Right forelimb (tissue), 1 donor: ENCODE measurements at places on chromosomes 11 and 22.
A peak's percentile ranks its signal among the peaks of the same experiment; 100 is the strongest.

- DNase-seq, result no peak
These were observed 139.3 kb downstream of the CADM1 start for GRCh38 chr11:115364896-115365295.

DNA sequence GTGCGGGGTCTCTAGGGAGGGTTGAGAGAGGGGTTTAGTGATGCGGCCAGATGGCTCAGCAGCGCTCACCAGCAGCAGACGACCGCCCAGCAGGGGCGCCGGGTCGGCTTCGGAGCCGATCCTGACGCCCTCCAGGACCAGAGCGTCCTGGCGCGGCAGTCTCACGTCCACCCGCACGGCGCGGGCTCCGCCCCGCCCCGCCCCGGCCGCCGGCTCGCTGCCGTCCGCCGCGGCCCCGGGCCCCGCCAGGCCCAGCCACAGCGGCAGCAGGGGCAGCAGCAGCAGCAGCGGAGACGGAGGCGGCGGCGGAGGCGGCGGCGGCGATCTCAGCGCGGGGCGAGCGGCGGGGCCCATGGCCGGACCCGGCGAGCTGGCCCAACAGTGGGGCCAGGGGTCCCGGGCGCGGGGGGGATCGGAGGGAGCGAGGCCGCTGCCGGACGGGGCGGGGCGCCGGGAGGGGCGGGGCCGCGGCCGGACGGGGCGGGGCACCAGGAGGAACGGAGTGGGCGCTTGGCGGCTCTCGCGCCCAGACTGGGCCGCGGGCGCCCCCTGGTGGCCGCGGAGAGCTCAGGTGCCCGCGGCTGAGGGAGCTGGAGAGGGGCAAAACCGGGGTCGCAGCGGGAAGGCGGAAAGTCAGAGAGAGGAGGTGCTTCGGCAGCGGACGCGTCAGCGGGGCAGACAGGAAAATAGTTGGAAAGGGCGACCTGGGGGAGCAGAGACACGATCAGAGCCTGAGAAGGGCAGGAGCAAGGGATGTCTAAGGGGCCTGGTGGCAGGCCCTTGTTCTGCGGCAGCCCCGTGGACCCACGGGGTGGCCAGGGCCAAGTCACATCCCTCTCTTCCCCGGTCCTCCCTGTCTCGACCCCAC, at the start of gene RNF215:
RNF215 (minus strand) TSS at position 452 of the 868 bp plus-strand sequence; CDS start at position 354, 98 bp downstream.
- peak; percentile 92 for DNase-seq

DNA sequence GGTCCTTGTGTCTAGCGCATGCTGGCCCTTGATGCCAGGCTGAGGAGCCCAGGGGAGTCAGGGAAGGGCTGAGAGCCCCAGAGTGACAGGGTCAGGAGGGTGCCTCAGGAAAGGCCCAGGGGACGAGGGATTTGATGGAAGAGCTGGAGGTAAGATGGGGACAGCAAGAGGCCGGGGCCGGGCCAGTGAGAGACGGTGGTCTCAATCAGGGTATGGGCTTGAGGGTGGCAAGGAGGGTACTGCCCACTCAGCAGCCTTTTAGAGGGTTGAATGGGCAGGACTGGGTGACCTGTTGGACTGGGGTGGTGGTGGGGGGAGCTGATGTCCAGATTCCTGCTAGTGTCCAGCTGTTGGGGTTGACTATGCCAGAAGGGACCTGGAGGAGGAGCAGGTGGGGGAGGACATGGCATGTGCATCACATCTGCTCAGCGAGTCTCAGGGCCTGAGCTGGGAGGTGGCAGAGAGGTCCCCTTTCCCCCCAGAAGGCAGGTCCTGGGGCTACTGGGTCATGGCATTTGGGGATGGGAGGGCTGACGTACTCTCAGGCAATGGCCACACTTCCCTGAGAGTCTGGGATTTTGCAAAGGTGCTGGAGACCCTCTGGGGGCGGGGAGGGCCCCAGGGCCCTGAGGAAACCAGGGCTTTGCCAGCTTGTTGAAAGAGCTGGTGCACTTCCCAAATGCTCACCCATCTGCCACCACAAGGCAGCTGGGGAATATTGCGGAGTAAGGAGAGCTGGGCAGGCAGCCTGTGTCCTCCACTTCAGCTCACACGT, 18.4 kb downstream of the MYO7A start:
- no peak for DNase-seq

DNA sequence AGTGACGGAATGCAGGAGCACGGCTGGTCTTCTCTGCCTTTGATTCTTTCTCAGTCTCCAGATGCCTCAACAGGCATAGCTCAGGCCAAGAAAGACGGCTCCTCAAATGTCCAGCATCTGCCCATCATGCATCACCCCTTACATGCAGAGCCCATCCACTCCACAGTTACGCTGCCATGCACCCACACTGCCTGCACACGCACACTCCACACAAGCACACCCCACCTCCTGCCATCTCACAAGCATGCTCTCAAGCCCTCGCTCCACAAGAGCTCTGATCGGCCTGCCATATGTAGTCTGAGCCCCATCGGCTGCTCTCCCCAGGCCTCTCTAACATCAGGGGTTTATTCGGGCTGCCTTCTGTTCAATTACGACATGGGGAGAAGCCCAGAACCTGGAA, 18.8 kb downstream of the SCN4B start:
- DNase-seq, result no peak

DNA sequence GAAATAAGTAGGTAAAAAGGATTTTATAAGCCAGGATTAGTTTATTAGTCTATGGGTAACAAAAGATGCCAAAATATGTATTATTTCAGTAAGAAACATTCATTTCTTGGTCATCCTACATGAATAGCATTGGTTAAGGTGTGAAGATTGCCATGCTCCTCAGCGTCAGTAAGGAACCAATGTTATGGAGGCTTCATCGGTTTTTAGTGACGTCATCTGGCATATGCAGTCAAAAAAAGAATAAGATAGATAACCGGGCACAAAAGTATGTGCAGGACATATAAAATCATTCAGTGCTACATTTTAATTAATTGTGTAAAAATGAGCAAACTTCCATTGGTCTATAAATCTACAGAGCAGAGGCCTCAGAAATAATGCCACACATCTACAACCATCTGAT, 29.4 kb downstream of the TRIM5 start:
- DNase-seq, result no peak

DNA sequence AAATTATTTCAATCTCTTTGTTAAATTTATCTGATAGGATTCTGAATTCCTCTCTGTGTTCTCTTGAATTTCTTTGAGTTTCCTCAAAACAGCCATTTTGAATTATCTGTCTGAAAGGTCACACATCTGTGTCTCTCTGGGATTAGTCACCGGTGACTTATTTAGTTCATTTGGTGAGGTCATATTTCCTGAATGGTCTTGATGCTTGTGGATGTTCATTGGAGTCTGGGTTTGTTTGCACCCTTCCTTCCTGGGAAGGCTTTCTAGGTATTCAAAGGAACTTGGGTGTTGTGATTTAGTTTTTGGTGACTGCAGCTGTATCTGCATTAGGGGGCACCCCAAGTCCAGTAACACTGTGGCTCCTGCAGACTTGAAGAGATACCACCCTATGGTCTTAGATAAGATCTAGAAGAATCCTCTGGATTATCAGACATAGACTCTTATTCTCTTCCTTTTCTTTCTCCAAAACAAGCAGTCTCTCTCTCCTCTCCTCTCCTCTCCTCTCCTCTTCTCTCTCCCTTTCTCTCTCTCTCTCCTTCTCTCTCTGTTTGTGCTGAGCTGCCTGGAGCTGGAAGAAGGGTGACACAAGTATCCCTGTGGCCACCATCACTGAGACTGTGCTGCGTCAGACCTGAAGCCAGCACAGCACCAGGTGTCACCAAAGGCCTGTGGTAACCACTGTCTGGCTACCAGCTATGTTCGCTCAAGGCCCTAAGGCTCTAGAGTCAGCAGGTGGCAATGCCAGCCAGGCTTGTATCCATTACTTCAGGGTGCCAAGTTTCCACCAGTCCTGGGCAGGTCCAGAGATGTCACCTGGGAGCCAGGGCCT, 3.3 kb upstream of the HEPN1 start:
- DNase-seq, result no peak

- no peak for DNase-seq
These were observed 2.1 kb upstream of the TTLL12 start for GRCh38 chr22:43188829-43189545.

GRCh38 chr11:64764753-64765152, 5.0 kb upstream of the PYGM start:
- DNase-seq, result no peak

- no peak for DNase-seq
These were observed 217.1 kb downstream of the BLID start for GRCh38 chr11:121898903-121899302.

- peak; percentile 46 for DNase-seq
These were observed 700 bp downstream of the TTC17 start for GRCh38 chr11:43359422-43359818.

- peak; percentile 64 for DNase-seq
These were observed 48.8 kb downstream of the SMCO4 start for GRCh38 chr11:93494357-93494756.

- no peak for DNase-seq
These were observed 16.1 kb upstream of the RELT start for GRCh38 chr11:73359930-73360742.

GRCh38 chr11:92423115-92424034, 198.8 kb downstream of the FAT3 start:
- DNase-seq, result no peak

GRCh38 chr11:14094481-14095037, 132.0 kb downstream of the SPON1 start:
- no peak for DNase-seq

GRCh38 chr11:45669956-45670355, 4.5 kb upstream of the CHST1 start:
- DNase-seq, result no peak

DNA sequence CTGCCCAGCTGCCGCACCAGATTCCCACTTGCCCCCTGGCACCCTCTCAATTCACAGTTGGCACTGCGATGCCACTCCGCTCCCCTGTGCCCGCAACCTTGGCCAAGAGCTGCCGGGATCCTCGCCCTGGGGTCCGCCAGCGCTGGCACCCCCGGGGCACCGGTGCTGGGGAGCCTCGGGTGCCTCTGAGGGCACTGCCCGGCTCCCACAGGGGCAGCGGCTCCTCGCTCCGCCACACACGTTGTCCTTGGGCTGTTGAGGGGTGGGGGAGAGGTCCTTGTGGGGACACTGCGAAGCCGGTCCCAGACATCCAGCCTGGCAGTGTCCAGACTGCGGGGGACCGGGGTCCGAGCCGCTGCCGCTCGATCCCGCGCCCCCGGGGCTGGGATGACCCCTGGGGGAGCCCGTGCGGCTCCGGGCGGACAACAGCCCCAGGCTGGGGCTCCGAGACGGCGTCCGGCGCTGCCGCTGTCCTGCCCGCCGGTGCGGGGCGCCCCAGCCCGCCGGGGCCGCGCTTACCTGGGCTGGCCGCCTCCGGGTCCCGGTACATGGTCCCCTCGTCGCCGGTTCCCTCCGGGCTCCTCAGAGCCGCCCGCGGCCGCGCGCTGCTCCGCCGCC, 496 bp downstream of the SYT7 start:
- DNase-seq, result no peak

DNA sequence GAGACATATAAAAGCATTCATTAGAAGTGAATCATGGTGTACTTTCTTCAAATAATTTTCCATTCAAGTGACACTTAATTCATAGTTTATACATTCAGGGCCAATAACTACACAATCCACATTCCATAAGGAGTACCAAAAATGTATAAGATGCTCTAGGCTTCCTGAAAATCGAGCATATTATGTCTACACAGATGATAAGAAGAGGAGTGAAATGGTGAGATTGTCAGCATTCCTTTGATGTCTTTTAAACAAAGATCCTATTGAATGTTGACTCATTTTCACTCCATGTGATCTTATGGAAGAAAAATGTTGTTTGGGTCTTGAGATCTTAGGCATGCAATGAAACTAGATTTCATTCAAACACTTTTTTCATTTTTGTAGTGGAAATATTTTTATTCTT, 843.2 kb downstream of the KCNA4 start:
- DNase-seq, result no peak

GRCh38 chr22:50523806-50524675, 1.4 kb downstream of the SCO2 start:
- no peak for DNase-seq

DNA sequence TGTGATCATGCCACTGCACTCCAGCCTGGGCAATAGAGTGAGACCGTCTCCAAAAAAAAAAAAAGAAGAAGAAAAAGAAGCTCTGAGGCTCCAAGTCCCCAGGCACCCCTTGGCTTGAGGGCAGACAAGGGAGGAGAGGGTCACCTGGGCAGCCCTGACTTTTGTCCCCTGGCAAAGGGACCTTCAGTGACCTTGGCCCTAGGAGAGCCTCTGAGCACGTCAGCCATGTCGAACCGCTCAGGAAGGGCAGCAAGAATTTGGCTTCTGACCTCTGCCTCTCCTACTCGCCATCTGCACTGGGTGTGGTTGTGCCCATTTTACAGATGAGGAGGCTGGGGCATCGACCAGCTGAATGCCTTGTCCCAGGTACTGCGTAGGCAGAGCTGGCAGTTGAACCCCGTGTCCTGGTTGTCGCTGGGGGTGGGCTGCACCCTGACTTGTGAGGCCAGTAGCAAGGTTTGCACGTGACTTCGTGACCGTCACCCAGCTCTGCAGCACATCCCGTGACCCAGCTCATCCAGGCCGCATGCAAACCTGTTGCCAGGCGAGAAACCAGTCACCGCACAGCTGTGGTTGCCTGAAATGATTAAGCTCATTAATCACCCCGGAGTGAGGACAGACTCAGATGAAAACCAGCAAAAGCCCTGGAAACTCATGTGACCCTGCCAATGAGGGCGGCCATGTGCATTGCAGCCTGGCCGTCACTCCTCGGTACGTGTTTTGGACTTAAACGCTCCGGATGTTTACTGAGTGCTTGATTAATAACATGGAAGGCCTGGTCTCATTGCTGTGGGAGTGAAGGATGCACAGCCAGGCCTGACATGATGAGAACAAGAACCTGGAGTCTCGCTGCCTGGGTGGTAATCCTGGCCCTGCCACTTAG, 47.7 kb upstream of the PPP6R3 start:
- DNase-seq, result no peak

GRCh38 chr22:29948385-29948769, 65.4 kb downstream of the MTMR3 start:
- DNase-seq, result no peak

GRCh38 chr11:251550-251949, 14.8 kb downstream of the PSMD13 start:
- no peak for DNase-seq

GRCh38 chr11:76738618-76739240, 44.4 kb upstream of the TSKU start:
- DNase-seq, result no peak

- DNase-seq, result no peak
These were observed 18.9 kb downstream of the CNTF start for GRCh38 chr11:58641341-58641740.

- no peak for DNase-seq
These were observed 8.2 kb downstream of the PACSIN2 start for GRCh38 chr22:43006753-43007152.

DNA sequence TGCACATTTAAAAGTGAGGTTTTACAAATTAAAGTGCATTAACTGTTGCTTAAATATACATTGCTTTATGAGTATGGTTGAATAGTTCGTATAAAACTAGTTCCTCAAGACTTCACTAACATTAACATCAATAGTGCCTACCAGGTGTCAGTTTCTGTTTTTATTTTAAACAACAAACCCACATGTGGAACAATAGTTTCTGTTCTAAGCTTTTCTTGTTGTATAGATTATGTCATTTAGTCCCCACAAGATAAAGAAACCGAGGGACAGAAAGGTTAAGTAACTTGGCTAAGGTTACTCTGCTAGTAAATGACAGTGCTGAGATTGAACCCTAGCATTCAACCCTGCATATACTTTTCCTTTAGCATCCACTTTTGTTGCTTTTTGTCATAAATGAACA, 41.4 kb upstream of the ST14 start:
- no peak for DNase-seq

- no peak for DNase-seq
These were observed 43.6 kb downstream of the MAPK1 start for GRCh38 chr22:21823740-21824444.
